ENCODE measurements at places on chromosomes 7 and 10. TPM values are rescaled to one million over a fixed set of nuclear protein-coding genes. Genes with fewer than 3 reads are reported as not detected.

The TLX1 gene
- total RNA-seq: not detected

The MGAM2 gene
- not detected for total RNA-seq

The SFRP4 gene
- 0.39 TPM for total RNA-seq

The FRMPD2 gene
- 0.13 TPM for total RNA-seq

The VAX1 gene
- total RNA-seq: not detected

The ZNF33A gene
- total RNA-seq: 27.0 TPM

The GNGT1 gene
- total RNA-seq: not detected

The DEPP1 gene
- total RNA-seq: 11.5 TPM

Data from epithelial cell of alveolus of lung (primary cell).